ENCODE measurements at places on chromosomes 4 and X. TPM values are rescaled to one million over a fixed set of nuclear protein-coding genes. Genes with fewer than 3 reads are reported as not detected.

SPANXN3 gene
- total RNA-seq: not detected

- no peak for DNase-seq
Observed at GRCh38 chr4:25911356-25911755, 2.7 kb upstream of the SMIM20 start.

DNA sequence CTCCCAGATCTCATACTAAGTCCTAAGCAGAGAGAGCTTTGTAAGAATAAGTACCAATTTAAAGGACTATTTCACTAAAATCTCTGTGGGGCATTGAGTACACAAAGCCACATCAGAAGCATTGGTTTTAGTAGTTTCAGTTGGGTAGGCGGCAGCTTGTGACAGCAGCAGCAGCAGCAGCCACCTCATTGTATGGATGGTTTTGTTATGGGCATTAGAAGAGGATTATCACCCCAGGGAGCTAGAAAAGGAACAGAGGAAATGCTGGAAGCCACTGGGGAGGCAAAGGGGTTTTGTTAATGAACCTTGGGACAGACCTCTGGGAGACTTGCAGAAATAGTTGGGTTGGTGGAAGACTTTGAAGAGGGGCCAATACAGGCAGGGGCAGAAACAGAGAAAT, 93.9 kb upstream of the FRMPD3 start:
- DNase-seq: no peak

PPP4R3C gene
- not detected for total RNA-seq

SPANXC gene
- not detected for total RNA-seq

DNA sequence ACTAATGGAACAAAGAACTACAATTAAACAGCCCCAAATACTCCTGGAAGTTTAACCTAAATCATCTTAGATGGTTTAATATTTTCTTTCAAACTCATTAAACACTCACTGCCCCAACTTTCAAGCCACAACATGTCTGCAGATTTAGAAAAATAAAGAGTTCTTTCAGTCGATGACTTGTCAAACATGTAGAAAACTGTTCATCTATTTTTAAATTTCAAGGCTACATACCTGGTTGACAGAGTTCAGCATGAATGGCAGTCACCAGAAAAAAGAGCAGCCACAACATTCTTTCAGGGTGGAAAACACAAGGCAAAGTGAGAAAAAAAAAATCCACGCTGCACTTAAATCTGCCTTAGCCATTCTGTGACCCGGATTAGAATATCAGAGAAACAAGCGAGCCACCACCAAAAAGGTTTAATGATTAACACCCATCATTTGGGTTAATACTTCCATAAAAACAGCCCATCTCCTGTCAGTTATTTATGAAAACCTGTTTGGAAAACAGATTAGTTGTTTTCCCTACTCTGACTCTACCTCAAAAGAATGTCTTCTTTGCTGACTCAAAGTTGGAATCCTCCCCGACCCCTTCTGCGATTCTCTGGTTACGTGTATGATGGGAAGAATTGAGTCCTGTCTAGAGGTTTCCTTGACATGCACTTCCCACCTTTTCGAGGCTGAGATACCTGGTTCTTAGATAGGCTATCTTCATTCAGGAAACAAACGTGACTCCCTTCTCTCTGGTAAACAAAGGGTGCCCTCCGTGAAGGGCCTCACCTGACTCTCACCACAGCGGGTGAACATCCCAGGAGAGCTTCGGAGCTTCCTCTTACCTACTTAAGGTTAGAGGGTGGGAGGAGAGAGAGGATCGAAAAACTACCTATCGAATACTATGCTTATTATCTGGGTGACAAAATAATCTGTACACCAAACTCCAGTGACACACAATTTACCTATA, at the start of gene CLTRN:
Gene CLTRN, minus strand, starts transcription at position 319 of the 958 bp plus-strand sequence. Its CDS starts 30 bp downstream, at position 289.
- DNase-seq: no peak

ITGB1BP2 gene
- 1.3 TPM for total RNA-seq

PPEF2 gene
- not detected for total RNA-seq

RNF212 gene
- 0.85 TPM for total RNA-seq

ARSJ gene
- 26.2 TPM for total RNA-seq

- DNase-seq: peak; percentile 14
Observed at GRCh38 chr4:77488882-77489281, 116.7 kb upstream of the CXCL13 start.

DNA sequence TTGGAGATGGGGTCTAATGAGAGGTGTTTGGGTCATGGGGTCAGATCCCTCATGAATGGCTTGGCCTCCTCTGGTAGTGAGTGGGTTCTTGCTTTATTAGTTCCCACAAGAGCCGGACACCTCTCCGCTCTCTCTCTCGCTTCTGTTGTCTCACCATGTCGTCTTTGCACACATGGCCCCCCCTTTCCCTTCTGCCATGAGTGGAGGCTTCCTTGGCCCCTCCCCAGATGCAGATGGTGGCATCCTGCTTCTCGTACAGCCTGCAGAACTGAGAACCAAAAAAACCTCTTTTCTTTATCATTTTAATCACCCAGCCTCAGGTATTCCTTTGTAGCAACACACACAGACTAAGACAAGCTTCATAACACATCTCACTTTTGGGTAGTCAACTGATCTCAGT, 49.6 kb upstream of the SPRY1 start:
- no peak for DNase-seq

NOX1 gene
- not detected for total RNA-seq

CFAP47 gene
- not detected for total RNA-seq

DNA sequence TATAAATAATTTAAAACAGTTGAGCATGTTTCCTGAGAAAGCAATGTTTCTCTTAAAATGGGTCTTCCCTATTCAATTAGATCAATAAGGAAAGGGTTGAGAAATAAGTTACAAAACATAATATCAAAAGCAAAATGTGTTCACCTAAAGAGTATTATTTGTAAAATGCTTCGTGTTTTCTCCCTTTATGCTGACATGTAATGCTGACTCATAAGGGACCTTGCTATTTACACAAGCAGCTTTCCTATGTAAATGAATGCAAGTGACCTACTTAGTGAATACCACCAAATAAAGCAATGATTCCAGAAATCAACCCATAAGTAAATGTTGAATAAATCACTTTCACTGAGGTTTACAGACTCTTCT, 91.5 kb downstream of the ELOVL6 start:
- peak; percentile 43 for DNase-seq

NDP gene
- not detected for total RNA-seq

DNA sequence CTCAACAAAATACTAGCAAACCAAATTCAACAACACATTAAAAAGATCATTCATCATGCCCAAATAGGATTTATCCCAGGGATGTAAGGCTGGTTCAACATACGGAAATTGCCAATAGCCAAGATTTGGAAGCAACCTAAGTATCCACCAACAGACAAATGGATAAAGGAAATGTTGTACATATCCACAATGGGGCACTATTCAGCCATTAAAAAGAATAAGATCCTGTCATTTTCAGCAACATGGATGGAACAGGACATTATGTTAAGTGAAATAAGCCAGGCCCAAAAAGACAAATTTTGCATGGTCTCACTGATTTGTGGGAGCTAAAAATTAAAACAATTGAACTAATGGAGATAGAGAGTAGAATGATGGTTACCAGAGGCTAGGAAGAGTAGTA, 82.0 kb upstream of the FAM241A start:
- DNase-seq: peak; percentile 45
